ENCODE measurements at places on chromosomes 13 and 19. TPM values are rescaled to one million over a fixed set of nuclear protein-coding genes. Genes with fewer than 3 reads are reported as not detected.

ZNF497 gene
- 0.67 TPM for total RNA-seq

KIR3DL1 gene
- not detected for total RNA-seq

STOML3 gene
- total RNA-seq, result not detected

YJU2 gene
- total RNA-seq, result 23.8 TPM

SLC25A42 gene
- total RNA-seq, result 0.37 TPM

ZNF829 gene
- 4.1 TPM for total RNA-seq

ENOX1 gene
- 3.2 TPM for total RNA-seq

LSR gene
- 0.23 TPM for total RNA-seq

ZNF560 gene
- 0.47 TPM for total RNA-seq

KASH5 gene
- not detected for total RNA-seq

ZNF112 gene
- total RNA-seq, result 4.0 TPM

KLK6 gene
- 0.20 TPM for total RNA-seq

CACNG7 gene
- not detected for total RNA-seq
